DMS79 (cell line): ENCODE measurements at places on chromosomes 6 and 20.

DNA sequence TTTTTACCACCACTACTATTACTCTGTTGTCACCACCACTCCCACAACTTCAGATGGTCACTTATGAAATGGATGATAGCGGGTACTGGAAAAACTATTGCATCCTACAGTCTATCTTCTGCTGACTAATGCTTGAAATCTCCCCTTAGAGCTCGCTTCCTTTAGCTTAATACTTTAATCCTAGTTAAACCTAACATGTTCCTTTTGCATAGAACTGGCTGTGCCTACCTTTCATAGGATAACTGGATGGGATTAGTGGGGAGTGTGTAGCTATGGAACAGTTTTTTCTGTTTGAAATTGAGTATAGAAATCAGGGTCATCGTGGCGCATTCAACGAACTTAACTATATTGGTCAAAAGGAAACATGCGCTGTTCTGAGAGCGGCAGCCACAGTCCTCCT lies 294.7 kb downstream of the FARS2 start:
- DNase-seq = no peak

GRCh38 chr6:157019115-157019641 lies 242.0 kb downstream of the ARID1B start:
- DNase-seq = no peak

DNA sequence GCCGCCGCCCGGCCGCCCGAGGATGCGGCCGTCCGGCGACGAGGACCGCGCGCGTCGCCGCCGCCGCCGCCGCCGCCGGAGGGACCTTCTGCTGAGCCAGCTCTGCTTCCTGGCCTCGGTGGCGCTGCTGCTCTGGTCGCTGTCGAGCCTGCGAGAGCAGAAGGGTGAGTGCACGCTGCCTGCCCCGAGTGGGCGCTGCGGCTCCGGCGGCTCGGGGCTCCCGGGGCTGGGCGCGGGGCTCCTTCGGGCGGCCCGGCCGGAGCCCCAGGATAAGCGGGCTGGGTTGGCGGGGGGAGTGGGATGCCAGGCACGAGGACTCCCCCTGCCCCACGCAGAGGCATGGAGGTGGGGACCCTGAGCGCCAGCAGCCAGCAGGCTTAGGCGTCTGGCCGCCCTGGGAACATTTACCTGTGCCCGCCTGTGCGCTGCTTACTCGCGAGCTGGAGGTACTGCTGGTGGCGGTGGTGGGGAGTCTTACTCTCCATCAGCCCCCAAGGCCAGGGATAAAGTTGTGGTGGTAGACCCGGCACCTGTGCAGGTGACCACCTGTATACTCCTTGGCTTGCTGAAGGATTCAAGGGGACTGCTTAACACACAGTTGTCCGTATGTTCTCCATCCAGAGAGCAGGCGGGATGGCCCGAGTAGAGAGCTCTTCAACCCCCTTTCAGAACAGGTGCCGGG lies 520 bp downstream of the SLC24A3 start:
- peak; percentile 20 for DNase-seq

- peak; percentile 78 for DNase-seq
Observed at GRCh38 chr6:161168281-161168891, 105.5 kb downstream of the AGPAT4 start.

DNA sequence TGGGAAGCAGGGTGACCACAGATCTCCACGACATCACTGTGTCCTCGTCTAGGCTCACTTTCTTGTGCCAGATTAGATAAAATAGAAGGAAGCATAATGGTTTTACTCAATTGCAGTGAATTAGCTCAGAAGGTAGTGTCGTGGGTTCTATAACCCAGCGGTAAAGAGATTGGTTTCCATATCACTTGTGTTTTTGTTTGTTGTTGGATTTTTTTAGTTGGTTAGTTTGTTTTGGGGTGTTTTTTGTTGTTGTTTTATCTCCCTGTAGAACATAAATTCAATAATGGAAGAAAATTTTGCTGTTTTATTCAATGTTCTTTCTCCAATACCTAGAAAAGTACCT lies 85.9 kb upstream of the PRSS16 start:
- DNase-seq = no peak

GRCh38 chr20:45822857-45823256 lies 4.3 kb downstream of the TNNC2 start:
- DNase-seq = peak; percentile 20

DNA sequence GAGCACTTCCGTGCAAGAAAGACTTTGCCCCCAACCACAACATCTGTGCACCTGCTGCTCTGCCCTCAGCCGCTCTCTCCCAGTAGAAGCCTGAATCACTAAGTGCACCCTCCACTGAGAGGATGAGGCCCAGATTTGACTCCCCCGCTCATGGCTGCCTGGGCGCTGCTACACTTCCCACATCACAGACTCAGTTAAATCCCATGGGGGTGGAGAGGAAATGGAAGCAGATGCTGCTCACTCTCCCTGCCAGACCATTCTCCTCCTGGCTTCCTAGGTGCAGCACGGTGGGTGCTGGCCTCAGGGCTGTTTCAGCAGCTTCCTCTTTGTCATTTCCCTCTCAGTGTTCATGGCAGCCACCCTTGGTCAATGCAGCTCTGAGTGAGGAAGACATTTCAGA lies 4.8 kb downstream of the CST5 start:
- DNase-seq = no peak

- no peak for DNase-seq
Observed at GRCh38 chr20:51687108-51687507, 81.1 kb downstream of the ATP9A start.

- DNase-seq = no peak
Observed at GRCh38 chr20:18224968-18225568, 63.3 kb upstream of the ZNF133 start.

- DNase-seq = no peak
Observed at GRCh38 chr20:2006452-2007361, 12.8 kb upstream of the PDYN start.

- DNase-seq = no peak
Observed at GRCh38 chr6:143569040-143569439, 57.5 kb upstream of the FUCA2 start.

DNA sequence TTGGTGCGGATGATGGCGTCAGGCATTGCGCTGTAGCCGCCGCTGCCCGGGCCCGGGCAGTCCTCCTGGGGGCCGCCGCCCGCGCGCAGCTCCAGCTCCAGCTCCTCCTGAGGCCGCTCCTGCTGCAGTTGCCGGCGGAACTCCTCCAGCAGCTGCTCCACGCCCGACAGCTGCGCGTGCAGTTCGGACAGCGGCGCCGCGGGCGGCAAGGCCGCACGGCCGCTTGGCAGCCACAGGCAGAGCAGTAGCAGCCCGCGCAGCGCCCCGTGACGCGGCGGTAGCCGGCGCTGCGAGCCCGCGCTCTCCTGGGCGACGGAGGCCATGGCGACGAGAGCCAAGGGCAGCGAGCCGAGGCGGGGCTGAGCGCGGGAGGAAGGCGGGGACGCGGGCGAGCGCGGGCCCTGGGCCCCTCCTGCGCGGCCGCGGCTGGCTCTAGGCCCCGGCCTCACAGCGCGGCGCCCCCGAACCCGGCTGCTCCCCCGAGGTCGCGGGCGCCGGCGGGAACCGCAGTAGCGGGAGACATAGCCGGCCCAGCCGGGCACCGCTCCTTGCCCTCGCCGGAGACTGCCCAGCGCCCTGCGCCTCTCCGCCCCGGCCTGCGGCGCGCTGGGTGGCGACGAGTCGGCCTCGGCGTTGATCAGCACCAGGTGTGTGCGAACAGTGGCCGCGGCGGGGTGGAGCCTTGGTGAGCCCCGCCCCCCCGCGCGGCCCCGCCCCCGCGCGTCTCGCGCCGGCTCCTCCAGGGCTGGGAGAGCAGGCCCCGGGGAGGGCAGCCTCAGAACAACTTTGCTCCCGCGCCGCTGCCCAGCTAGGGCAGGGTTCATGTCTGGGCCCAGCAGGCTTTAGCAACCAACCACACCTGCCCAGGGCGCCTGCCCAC lies at the start of gene LRP11:
TSS of gene LRP11 (minus strand) at position 662 of the 880 bp plus-strand sequence. CDS start at position 323, 339 bp downstream.
- peak; percentile 56 for DNase-seq

DNA sequence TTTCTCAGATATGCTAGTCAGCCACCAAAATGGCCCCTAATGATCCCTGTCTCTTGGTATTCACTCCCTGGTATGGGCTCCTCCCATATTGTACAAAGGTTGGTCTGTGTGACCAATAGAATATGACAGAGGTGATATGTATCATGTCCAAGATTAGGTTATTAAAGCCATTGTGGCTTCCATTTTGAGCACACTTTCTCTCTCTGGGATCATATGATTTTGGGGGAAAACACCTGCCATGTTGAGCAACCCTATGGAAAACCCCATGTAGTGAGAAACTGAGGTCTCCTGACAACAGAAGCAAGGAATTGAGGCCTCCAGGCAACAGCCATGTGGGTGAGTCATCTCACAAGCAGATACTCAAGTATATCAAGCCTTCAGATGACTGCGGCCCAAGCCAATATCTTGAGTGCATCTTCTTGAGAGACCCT lies 7.1 kb upstream of the ZNF318 start:
- DNase-seq = no peak

GRCh38 chr20:35101620-35102019 lies 9.0 kb upstream of the TRPC4AP start:
- DNase-seq = no peak

DNA sequence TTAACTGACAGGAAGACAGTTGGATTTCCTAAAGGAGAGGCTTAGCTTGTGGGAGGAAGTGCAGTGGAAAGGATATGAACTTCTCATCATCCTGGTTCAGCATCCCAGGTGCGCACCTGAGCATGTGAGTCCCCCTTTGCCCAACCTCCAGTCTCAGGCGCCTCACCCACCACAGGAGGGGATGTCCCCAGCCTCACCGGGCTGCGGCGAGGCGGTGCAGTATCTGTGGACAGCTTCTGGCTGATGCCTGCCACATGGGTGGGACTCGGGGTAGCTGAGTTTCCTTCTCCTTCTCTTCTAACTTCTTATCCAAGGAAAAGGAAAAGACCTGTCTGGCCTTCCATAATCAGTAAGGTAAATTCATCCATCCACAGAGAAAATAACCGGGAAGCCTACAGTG lies 539.3 kb upstream of the AGPAT4 start:
- DNase-seq = no peak

GRCh38 chr20:58305061-58305460 lies 4.5 kb upstream of the RAB22A start:
- DNase-seq = no peak

GRCh38 chr20:9999645-10000044 lies 35.1 kb upstream of the ANKEF1 start:
- DNase-seq = no peak

DNA sequence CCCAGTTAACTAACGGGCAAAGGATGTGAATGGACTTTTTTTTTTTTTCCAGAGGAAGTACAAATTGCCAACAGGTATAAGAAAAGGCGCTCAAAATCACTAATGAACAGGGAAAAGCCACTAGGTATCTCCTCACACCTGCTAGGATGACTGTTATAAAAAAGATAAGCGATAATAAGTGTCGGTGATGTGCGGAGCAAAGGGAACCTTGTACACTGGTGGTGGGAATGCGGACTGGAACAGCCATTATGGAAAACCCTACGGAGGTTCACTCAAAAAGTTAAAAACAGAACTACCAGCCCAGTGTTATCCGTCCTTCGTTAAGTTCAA lies 787 bp upstream of the RAB32 start:
- no peak for DNase-seq

GRCh38 chr6:31114541-31114878 lies at the start of gene PSORS1C1:
PSORS1C1 (plus strand) TSS chr6:31114800; CDS start chr6:31129633, 14,833 bp downstream.
- no peak for DNase-seq

GRCh38 chr6:107632381-107633136 lies 142.6 kb downstream of the SOBP start:
- DNase-seq = no peak

DNA sequence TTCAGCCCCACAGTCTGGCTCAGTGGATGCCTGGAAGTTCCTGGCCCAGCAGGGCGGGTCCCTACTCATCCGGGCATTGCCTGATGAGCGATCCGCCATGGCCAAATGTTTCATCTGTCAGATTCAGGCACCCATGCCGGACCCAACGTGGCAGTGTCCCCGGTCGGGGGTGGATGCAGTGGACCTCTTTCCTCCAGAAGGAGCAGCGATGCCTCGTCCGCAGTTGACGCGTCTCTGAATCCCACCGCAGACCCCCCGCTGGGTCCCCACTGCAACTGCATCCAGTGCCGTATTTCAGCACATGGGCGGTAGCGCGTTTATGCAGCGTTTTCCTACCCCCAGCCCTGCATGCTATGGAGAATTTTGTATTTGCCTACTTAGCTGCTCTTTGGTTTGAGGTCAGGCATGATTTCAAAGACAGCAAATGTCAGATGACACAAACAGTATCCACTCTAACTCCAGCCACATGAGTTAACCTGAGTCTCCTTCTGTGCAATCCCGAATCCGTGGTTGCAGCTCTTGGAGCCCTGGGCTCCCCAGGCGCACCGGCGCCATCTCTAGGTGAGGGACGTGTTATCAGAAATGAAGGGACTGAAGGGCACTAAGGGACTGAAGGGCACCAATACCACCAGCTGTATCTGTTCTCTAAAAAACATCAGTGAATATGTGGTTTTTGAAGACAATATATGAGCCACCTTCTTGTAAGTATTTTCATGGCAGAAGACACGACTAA lies 72.6 kb upstream of the THBS2 start:
- DNase-seq = no peak

GRCh38 chr6:95249661-95250060 lies 327.7 kb upstream of the MANEA start:
- DNase-seq = no peak

DNA sequence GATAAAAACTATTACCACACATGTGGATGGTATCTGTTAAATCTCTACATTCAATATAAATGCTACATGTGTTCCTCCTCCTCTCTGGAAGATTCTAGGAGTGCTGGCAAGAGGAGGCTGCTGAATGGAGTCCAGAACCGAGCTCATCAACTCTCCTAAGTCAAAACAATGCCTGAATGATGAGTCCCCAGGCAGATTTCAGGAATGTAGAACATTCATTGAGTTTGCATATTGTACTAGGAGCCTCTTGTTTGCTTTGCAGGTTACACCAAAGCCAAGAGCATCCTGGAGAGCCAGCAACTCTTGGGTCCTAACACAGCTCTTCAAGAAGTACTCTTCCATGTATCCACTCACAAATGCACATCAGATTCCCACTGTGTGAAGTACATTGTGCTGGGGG lies 117.6 kb upstream of the UST start:
- DNase-seq = peak; percentile 61

DNA sequence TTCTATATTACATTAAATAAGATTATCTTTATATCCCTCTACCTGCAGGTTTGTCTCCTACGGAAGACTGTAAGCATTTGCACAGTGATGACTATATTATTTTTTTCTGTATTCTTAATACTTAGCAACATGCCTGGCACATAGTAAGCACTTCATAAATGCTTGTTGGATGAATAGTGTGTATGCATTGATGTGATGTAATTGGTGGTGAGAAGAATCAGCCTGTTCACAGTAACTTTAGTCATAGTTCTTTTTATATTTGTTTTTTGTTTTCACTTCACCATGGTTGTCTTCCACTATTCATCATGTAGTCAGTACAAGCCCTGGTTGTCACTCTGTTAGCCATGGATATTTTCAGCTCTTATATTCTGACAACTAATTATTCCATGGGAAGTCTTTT lies 184.0 kb upstream of the FLRT3 start:
- no peak for DNase-seq

DNA sequence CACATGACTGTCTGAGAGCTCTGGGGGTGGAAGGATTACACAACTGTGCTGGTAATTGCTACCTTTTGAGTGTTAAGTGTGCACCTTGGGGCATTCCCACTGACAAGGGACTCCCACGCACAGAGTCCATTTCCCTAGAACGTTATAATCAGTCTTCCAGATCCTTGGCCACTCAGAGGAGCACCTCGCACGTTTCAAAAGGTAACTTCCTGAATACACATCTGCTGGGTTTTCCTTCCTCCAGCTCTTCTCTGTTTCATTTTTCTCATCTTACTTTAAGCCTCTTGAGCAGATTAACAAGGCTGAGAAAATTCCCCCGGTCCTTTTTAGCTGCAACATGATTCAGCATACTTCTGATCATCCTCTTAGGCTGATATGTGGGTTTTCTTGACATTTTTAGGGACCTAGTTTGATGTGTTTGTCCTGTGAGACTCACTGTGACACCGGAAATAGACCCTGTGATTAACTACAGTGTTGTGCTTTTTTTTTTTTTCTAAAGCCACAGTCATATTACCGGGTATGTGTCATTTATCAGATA lies 98.4 kb upstream of the DUSP22 start:
- DNase-seq = no peak
